ENCODE measurements at places on chromosomes 6 and 20. TPM values are rescaled to one million over a fixed set of nuclear protein-coding genes. Genes with fewer than 3 reads are reported as not detected.
A peak's percentile ranks its signal among the peaks of the same experiment; 100 is the strongest.

Gene FAM217A
- not detected for total RNA-seq

GRCh38 chr6:159493231-159493897 is 199.7 kb downstream of the SOD2 start:
- DNase-seq, result no peak

Gene TJAP1
- 7.3 TPM for total RNA-seq

DNA sequence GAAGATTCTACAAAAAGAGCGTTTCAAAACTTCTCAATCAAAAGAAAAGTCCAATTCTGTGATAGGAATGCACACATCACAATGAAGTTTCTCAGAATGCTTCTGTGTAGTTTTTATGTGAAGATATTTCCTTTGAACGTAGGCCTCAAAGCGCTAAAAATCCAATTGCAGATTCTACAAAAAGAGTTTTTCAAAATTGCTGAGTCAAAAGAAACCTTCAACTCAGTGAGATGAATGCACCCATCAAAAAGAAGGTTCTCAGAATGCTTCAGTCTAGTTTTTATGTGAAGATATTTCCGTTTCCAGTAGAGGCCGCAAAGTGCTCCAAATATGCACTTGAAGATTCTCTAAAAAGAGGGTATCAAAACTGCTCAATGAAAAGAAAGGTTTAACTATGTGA is 319.7 kb upstream of the DEFB115 start:
- no peak for DNase-seq

DNA sequence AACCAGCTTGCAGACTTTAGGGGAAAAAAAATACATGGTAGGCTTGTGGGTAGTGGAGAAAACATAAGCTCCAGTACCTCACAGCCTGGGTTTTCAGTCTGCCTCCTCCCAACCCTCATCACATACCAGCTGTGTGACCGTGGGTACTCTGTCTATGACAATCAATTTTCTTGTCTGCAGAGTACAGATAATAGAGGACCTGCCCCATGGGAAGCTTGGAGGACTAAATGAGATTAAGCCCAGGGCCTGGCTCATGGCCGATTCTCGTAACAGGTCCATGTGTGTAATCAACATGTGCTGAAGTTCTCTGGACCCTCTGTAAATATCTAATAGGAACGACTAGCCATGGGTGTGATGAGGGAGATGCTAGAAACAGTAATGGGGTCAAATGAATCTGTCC is 34.0 kb downstream of the NT5E start:
- DNase-seq, result no peak

Gene LINC00237
- total RNA-seq, result under 0.01 TPM

DNA sequence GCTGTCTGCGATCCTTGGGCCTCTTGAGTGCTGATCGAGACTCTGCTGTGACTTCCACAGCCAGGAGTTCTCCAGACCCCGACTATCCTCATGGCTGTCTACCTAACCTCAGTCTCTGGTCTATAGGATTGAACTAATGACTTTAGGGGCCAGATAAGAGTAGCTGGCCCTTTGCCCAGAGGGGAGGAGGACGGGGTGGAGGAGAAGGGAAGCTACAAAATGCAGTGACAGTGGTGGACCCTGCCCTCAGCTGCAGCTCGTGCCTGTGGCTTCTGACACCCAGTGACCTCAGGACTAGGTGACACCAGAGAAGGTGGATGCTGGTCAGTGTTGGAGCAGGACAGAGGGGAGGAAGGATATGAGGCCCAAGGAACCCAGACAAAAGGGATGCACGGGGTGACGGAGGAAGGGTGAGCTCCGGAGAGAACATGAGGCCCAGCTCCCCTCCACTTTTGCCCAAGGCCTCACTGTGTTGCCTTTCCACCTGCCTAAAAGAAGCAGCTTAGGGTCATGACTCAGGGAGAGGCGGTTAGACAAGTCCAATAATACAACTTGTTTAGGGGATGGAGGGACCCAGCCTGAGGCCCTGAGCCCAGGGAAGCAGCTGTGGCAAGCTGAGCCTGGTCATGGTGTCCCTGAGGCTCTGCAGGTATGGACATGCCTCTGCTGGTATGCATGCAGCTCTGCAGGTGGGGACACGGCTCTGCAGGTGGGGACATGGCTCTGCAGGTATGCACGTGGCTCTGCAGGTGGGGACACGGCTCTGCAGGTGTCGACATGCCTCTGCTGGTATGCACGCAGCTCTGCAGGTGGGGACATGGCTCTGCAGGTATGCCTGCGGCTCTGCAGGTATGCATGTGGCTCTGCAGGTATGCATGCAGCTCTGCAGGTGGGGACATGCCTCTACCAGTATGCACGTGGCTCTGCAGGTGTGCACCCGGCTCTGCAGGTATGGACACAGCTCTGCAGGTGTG is 67.7 kb downstream of the SYNJ2 start:
- DNase-seq, result no peak

GRCh38 chr6:139135578-139136545 is 982 bp downstream of the HECA start:
- peak; percentile 52 for DNase-seq

Gene ANKRD66
- total RNA-seq, result not detected

DNA sequence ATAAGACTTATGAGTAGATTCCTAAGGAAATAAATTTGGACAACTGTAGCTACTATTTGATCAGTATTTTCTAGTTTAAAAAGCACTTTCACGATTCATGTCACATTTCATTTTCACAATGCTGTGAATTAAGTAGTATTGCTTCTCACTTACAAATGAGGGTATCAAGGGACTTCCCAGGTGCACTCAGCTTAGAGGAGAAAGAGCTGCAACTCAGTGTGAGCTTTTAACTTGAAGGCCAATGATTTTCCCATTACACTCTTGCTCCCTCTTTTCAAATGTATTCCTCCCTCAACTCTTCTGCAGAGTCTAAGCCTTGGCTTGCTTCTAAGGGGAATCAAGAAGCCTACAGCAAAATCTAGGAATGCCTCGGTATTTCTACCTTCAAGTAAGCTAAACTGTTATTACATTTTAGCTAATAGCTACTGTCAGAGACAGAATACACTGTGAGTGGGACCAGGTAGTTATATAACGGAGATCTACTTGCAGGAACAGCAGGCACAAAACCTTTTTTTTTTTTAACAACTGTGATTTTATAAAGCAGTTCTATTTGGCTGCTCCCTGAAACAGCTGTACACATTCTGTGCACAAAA is 339.0 kb downstream of the SYNE1 start:
- no peak for DNase-seq

DNA sequence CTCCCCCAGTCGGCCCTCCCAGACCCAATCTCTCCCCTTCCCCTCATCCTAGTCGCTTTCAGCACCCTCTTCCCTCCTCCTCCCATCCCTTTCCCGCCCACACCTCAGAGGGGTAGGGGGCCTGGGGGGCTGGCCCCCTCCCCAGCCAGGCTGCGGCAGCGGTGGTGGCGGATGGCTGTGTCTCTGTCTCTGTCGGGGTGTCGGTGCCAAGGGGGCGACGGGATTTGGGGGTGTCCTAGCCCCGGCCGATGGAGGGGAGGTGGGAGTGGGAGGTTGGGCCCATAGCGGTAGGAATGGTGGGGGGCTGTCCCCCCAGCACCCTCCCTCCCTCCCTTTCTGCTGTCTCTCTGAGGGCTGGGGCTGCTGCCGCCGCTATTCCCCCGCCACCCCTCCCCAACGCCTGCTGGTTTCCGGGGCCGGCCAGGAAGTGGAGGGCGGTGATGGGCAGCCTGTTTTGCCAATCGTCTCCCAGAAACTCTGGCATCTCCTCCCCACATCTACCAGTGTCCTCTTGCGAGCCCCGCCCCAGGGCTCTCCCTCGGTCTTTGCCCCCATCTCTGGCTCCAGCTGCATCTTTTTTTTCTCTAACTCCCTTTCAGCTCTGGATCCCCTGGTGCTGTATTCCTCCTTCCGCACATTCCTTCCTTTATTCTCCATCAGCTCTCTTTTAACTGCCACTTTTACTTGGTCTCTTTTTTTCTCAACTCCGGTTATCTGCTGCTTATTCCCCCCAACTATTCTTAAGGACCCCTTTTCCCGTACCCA is at the start of gene AGPAT1:
AGPAT1 (minus strand) TSS at position 374 of the 765 bp plus-strand sequence. CDS start 4,588 bp downstream, outside the sequence.
- DNase-seq, result peak; percentile 93

DNA sequence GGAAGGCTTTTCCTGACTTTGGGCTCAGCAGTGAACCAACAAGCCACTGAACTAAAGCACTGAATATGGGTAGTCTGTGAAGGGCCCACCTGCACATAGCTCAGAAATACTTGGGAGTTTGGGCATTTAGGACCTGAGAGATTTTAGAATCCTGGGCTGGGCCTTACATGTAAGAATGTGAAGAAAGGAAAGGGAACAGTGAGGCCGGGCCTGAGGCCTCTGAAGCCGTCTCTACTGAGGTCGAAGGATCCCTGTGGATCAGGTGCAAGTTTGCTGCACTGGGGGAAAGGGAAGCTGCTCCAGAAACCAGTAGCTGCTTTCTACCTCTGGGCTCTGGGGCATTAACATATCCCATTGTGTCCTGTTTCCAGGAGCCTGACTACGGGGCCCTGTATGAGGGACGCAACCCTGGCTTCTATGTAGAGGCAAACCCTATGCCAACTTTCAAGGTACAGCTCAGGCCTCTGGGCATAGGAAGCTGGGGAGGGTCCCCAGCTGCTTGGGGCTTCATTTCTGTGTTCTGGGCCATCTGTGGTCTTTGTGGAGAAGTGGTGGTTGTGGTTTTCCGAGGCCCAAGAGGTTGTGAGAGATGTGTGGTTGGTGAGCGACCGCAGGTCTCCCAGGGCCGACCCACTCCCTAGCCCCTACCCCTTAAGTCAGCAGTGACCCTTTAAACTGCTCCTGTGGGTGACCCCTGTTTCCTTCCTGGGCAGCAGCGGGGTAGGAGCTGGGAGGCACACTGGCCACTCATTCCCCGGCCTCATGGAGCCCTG is 30.3 kb downstream of the PLCG1 start:
- DNase-seq, result no peak

Gene TFAP2C
- total RNA-seq, result not detected

Gene MTFR2
- 0.76 TPM for total RNA-seq

DNA sequence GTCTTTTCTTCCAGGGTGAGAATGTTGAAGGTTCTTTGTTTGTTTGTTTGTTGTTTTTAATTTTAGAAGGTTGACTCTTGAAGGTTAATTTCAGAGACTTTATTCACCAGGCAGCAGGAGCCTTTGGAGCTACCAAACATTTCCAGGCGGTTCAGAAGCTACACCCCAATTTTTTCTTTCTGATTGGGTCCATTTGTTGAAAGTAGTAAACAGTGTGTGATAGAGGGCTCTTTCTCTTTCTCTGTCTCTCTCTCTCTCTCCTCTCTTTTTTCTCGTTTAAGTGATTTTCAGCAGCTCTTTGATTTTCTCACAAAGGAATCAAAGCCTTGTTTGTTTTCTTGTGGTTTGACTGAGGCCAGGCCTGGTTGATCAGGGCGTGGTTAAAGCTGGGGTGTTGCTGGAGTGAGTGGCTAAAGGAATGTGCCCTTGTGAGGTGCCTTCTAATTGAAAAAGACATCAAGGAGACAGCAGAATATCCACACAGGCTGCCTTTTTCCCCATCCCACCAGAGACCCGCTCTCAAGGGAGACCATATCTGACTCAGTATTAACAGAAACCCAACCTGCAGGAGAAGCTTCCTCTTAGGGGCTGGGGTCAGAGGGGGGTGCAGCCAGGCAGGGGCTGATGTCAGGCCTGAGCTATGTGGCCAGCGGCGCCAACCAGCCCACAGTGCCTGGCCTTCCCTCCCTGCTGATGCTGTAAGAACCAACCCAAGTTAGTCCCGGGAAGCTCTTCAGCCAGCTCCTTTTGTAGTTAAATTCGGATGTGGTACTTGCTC is 40.4 kb upstream of the NAA20 start:
- peak; percentile 33 for DNase-seq

Gene TMEM244
- total RNA-seq, result not detected

All from dermis microvascular lymphatic vessel endothelial cell (primary cell).